ENCODE measurements at places on chromosomes 12 and 14.

DNA sequence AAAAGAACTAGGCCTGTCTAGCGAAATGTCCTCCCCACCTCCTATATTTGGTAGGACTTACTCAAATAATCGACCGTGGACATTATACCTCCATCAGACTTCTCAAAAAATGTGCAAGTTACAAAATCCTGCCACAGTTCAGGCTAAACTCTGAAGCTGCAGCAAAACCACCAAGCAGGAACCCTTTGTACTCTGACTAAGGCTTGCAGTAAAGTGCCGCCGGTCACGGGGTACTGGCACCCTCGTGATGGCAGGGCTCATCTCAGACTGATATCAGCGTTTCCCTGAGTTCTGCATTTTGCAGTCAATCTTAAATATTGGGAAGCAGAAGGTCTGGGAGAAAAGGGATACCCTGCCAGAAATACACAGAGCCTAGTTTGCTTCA, 17.1 kb downstream of the SLC11A2 start:
- peak; percentile 33 for DNase-seq

DNA sequence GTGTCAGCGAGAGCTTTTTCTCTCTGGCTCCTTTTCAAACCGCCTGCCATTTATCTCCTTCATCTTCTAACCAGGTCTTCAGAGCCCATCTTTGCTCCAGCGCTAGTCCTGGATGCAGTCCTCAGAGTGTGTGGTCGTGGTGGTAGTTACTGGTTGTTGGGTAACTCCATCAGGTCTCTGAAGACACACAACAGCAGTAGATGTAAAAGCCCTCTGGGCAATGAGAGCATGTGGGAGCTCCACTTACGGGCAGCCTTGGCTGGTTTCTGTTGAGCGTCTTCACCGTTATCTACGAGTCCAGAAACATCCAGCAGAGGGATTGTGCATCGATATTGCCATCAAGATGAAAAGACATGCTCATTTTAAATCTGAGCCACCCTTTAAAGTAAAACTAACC, 61.2 kb downstream of the FBXL14 start:
- no peak for DNase-seq

GRCh38 chr14:24307575-24308341, at the start of gene CIDEB:
Gene CIDEB, minus strand, starts transcription at chr14:24307977. Its CDS starts 119 bp downstream, at chr14:24307858.
- peak; percentile 50 for DNase-seq

- DNase-seq: peak; percentile 37
Measured at GRCh38 chr14:63909984-63910383, 57.2 kb downstream of the SYNE2 start.
